ENCODE measurements at places on chromosomes 3 and 15. TPM values are rescaled to one million over a fixed set of nuclear protein-coding genes. Genes with fewer than 3 reads are reported as not detected.

DNA sequence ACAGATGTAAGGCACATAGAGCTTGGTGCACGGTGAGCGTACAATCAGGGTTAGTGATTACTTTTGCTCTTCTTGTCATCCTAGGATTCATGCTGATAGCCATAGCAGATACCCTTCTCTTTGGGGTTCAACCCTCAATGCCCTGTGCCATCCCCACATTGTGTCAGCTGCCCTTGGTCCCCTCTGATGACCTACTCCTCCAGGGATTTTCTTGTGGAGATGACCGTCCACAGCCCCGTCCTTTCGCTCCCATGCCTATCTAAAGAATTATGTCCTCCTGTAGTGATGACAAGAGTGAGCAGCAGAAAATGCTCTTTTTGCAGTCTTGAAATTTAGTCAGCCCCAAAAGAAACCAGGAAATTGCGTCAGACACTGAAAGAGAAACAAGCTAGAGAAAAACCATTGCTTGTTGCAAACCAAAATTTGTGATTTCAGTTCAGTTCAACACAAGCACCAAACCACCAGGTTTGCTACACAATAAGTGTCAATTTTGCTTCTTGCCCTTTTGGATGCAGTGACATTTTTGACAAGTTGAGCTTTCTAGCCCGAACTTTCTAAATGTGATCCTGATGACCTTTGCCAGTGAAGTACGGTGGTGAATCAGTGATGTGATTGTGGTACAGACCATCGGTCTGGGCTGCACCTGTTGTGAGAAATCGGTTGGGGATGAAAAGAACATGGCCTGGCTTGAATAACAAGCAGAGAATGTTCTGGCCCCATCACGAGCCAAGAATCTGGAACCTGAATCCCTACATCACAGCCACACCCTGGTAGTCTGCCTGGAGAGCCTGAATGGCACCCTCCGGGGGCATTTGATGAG lies 41.3 kb downstream of the CMTM7 start:
- no peak for DNase-seq

GRCh38 chr15:74427607-74428441 lies 5.9 kb downstream of the SEMA7A start:
- no peak for DNase-seq

DNA sequence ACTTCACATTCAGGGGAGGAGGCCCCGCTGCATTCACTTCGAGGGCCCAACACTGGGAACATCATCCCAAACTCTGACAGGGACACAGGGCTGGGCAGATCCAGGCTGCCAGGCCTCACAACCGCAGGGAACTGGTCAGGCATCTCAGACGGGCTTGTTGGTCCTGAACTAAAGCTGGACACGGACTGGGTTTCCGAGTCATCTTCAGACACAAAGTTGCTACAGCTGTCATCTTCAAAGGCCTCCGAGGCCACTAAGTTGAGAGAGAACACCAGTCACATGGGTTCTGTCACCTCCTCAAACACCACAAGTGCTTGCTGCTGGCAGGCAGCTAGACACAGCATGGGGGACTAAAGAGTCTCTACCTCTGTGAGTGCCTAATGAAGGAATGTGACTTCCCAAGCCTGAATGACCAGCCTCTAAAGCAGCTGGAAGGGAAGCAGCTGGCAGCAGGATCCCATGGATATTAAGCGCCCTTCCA lies 50.9 kb downstream of the CAPN7 start:
- DNase-seq, result peak; percentile 51

DNA sequence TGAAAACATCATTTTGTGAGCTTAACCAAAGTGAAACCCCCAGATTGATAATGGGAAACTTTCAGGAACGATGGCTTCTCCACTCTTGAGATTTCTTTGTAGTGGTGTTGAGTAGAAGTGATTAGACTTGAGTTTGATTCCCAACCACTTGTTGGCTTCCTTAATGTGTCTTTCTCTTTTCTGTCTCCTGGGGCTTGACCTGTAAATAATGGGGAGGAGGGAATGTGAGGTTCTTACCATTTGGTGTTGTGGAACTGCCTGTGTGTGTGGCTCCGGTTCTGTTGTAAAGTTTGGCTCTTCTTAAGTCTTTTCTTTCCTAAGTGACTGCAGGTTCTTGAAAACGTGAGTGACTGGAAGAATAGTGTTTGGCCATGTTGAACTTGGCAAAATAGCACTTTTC lies 2.7 kb downstream of the CDV3 start:
- peak; percentile 8 for DNase-seq

DNA sequence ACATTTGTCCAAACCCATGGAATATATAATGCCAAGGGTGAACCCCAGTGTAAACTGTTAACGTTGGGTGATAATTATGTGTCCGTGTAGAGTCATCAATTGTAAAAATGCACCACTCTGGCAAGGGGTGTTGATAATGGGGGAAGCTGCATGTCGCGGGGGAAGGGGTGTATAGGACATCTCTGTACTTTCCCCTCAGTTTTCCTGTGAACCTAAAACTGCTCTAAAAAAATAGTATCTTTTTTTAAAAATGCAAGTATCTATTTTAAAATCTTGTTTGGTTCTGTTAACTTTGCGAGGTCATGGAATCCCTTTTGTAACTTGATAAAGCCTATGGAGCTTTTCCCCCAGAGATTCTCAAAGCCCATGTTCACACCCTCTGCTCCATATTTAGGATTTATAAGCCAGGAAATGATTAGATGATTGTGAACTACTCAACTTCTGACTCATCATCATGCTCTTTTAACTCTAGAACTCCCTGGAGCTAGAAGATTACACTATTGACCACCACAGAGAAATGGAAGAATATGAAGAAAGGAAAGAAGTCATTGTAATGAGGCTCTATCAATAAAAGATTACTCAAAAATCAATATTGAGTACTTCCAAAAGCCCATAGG lies 56.1 kb upstream of the C3orf49 start:
- peak; percentile 72 for DNase-seq

GRCh38 chr15:69609176-69609575 lies 156.6 kb downstream of the RPLP1 start:
- DNase-seq, result no peak

DNA sequence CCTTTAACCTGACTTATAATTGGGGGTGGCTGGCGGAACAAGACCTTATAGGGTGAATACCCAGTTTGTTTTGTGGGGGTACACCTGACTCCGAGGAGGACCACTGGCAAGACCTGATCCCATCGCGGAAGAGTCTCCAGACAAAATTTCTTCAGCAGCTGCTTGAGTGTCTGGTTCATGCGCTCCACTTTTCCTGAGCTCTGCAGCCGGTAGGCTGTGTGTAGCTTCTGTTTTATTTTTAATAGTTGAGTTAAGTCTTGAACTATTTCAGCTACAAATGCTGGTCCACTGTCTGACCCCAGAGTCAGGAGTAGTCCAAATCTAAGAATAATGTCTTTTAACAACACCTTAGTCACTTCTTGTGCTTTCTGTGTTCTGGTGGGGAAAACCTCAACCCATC lies 21.2 kb upstream of the NOX5 start:
- no peak for DNase-seq

DNA sequence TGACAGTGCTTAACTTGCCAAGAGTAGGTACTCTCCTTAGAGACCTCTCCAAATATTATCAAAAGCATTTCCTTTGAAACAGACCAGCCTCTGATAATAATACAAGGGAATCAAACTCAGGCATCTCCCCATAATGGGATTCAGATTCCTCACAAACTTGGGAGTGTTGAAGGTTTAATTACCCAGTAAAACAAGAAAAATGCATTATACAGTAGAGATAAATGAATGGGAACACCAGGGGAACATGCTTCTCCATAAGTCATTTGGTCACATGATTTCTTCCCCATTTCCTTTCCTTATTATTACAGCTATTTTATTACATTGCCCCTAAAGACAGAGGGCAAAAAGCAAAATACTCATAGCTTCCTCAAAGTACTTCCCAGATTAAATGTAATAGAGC lies 325.0 kb upstream of the CDIN1 start:
- DNase-seq, result no peak

DNA sequence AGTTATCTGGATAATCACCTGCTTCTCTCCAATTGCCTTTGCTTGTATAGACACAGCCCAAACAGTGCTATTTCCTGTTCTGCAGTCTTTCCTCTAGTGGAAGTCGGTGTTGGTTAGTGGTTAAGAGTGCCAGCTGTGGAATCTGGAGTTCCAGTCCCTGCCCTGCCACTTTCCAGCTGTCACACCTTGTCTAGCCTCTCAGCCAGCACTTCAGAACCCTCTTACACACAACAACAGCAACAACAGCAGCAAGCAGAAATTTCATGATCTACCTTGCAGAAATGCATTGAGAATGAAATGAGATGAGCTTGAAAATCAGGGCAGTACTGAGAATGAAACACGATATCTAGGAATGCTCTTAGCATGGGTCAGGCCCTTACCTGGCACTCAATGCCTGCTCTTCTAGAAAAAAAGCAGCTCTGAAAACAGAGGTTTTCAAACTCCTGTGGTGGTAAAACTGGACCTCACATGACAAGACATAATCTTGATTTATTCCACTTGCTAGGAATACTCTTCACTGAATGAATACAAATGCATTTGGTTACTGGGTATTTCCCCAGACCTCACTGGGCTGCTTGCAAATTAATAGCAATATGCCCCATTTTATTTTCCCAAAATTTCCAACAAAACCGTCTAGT lies 3.3 kb upstream of the WNT5A start:
- DNase-seq, result no peak

GRCh38 chr3:127803619-127804018 lies 18.7 kb downstream of the MGLL start:
- DNase-seq, result peak; percentile 66

GRCh38 chr3:115989684-115990421 lies 366.5 kb downstream of the GAP43 start:
- DNase-seq, result no peak

- DNase-seq, result no peak
Measured at GRCh38 chr3:70554170-70554569, 241.7 kb upstream of the MDFIC2 start.

DNA sequence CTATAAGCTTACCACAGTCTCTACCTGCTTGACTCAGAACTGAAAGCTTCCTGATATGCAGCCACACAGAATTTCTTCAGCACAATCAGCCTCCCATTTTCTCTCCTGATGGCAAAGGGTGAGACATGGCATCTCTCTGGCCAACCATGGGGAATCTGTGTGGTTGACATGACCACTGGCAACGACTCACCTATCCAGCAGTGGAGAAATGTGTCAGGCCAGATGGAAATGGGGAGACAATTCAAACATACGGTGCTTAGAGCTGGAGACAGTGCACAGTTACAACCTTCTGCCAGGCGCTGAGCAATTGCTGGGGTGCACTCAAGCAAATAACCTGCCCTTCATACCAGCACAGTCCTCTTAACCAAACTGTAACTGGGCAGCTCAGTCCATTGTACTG lies 3.6 kb downstream of the ZNF385D start:
- DNase-seq, result no peak

DNA sequence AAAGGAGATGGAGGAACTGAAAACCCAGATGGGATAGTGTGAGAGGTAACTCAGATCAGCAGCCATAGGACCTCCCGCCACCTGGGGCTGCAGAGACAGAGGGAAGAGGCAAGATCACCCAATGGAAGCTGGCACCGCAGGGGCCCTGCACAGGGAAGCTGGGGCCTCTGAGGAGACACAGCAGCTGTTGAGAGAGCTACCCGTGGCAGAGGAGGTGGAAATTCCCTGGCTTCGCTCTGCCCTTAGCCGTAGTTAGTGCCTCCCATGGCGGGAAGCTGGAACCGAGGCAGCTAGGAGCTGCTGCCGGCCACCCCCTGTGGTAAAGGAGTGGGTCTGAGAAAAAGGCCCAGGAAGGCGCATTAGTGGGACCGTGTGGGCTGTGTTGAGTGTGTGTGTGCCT lies 18.0 kb upstream of the PLXNA1 start:
- no peak for DNase-seq

GRCh38 chr15:60583946-60584345 lies 105.0 kb upstream of the ICE2 start:
- DNase-seq, result no peak

DNA sequence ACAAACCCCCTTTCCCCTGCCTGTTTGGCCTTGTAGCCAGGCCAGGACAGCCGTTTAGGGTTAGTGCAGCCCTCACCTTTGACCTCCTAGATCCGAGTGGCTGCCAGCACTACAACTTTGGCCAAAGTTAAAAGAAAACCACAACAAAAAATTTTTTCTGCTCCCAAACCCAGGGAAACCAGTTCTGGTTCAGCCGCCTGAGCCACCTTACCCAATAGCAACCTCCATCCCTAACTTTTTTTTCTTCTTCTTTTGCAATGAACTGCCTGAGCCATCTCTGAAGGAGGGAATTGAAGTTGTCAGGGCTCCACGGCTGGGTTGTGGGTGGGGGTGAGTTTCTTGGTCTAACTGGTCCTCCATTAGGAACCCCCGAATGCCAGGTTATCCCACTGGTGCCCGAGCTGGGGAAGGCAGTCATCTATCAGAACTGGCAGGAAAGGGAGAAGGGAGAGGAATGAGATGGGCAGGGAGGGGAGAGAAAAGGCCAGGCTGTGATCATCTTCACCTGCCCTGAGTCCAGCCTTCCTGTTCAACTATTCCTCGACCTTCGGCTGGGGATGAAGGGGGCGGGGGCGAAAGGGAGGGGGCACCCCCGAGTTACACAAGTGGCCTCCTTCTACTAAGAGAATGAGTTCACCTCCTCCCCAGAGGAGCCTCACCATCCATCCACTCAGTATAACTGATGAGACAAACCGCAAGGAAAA lies 6.2 kb upstream of the NR2F2 start:
- peak; percentile 31 for DNase-seq

DNA sequence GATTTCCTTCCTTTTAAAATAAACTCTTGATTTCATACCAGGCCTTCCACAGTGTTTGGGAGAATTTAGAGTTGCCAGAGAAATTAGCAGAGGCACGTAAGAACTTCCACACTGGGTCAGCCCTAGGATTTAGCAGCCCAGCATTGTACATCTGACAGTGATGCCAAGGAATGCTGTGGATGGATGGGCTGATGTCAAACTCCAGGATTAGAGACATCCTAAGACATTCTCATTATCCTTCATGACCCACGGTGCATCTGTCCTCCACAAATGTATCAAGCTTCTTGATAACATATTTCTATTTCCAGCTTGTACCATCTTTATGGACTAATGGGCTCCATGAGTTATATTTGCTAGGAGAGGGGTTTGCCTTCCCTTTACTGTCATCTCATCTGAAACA lies 8.0 kb upstream of the TPM1 start:
- DNase-seq, result no peak

DNA sequence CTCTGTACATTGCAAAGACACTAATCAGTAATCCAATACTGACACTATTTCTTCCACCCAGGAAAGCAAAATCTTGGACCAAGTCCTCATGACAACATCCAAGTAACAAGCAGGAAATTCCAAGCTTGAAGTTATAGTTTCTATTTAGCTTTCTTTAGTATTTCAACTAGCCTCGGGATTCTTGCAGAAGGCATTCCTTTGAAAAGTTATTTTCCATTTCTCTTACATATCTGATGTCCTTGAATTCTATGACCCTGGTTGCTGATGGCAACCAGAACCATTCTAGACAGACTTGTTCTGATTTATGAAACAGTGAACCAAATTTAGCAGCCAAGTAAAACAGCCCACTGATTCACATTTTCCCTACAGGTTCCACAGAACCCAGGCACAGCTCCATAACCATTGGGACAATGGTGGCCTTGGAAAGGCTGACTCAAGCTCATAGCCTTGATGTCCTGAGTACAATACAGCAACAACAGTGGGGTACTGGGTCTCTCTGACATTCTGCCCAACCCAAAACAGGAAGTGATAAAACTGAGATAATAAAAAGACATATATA lies 26.5 kb downstream of the P3H2 start:
- peak; percentile 93 for DNase-seq

PLOD2 gene
- 43.4 TPM for polyA plus RNA-seq

PDZRN3 gene
- 65.3 TPM for polyA plus RNA-seq

XCR1 gene
- 0.11 TPM for polyA plus RNA-seq

IFT122 gene
- polyA plus RNA-seq, result 28.7 TPM

BCL2A1 gene
- polyA plus RNA-seq, result not detected

DUOXA2 gene
- polyA plus RNA-seq, result not detected
